ENCODE measurements at places on chromosomes 4 and X.

DNA sequence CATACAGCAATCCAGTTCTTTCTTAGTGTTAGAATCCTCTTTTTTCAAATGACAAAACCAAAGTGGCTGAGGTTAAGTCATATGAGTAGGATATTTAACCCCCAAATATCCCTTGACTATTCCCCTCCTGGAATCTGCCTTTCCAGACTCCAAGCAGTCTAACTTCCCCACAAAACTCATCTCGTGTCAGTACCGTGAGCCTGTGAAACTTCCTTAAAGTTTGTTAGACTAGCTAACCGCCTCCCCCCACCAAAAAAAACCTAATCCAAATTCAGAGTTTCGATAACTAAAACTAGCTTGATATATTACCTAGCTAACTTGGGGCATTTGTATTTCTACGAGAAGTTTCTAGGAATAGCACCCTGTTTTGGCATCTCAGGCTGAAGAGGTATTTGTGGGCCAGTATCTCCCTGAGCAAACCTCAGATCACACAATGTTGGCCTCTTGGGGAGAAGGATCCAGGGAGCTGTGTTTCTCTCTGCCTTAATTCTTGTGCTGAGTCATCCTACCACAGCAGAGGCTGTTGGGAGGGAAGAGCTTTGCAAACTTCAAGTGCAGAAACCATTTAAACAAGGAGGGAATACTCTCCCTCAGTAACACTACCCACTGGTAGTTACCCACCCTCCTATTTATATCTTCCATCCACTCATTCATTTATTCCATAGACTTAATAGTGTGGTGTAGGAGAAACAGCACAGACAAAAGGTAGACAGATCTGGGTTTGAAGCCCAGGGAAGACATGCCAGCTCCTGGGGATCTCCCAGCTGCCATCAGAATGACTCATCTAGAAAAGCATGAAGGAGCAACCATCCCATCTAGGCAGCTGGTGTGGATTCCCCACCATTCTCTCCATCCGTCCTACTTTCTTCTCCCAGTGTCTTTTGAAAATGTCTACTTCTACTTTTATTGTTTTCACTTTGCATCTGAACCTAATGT, 39.3 kb upstream of the TXK start:
- no peak for DNase-seq

GRCh38 chrX:68895341-68895755, 66.5 kb downstream of the EFNB1 start:
- no peak for DNase-seq

DNA sequence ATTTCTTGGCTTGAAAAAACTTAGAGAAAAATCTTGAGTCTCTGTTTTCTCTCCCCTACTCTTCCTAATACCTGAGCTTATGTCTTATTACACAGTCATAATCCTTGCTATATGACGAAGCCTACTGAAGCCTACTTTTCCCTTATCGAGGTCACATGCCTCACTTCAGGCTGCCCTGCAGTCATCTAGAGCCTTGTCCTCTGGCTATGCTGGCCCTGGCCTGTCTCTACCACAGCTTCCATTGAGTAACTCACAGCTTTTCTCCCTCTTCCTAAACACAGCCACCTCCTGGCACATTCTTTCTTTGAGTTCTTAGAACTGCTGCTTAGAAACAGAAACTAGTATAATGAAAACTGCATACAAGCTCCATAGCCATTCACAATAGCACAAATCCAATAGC, 1698.3 kb downstream of the STIM2 start:
- DNase-seq, result no peak

DNA sequence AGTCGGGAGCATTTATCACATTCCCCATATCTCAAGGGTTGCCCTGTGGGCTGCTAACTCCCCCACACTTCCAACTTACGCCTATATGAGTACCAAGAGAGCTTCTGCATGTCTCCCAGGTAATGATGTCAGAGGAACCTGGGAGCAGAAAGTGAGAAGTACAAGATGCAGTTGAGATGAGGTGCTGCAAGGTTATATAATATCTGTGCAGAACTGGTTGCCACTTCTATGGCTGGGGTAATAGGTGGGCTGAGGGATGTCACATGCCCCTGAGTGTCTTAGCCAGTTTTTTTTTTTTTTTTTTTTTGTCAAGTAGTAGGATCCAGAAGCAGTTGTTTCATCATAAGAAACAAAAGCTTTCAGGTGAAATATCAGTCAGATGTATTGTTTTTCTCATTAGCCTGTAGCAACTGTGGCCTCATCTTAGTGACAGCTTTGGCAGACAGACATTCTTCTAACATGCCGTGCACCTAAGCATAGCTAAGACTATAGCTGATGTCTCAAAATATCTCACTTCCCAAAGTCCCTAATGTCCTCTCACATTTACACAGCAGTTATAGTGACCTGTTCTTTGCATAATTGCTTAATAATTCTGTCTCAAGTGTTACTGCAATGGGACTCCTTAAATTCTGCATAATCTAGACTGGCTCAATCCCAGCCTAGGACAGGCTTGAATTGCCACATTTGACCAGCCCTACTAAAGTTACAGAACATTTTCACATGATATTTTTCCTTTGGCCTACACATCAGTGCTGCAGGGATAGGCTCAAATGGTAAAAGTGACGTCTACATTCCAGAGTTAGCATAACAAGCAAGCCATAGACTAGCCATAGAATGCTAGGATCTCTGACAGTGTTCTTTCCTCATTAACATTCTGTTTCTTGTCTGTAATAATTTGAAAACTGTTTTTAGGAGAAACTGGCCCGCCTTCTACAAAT, 17.9 kb upstream of the MAOB start:
- no peak for DNase-seq
